ENCODE measurements at places on chromosomes 6 and 20.

GRCh38 chr6:113352029-113352801 is 504.9 kb upstream of the MARCKS start:
- no peak for DNase-seq

GRCh38 chr20:47493175-47493962 is 8.3 kb upstream of the NCOA3 start:
- DNase-seq, result peak; percentile 86

DNA sequence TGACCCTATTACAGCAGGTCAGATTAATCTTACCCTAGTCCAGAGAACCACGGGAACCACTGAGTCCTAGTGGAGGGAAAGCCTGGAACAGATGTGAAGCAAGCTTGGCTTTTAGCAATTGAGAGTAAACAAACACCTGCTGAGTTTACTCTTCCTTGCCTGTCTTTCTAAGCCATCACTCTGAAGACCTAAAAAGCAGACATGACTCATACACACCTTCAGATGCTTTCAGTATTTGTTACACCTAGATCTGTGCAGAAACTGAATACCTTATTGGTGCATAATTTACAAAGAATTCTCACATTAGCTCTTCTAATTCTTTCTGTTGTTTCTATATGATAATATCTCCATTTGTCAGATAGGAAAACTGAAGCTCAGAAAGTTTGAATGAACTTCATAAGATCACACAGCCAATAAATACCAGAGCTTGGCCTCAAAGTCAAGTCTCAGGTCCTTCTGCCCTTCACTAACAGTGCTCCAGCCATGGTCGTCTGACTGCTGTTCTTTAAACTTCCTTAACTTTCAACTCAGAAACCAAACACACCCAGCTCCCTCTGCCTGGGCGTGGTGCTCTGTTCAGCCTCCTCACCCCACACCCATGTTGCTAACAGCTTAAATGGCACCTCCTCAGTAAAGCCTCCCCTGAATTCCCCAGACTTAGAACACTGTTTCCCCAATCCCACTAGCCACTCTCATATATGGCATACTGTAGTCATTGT is 8.6 kb upstream of the GABBR1 start:
- DNase-seq, result no peak

- DNase-seq, result peak; percentile 97
Observed at GRCh38 chr6:31546958-31547726, at the start of gene NFKBIL1. Gene NFKBIL1 (plus strand): TSS chr6:31547608. CDS start chr6:31547695, 87 bp downstream.

GRCh38 chr20:43584448-43585136 is 6.1 kb upstream of the IFT52 start:
- DNase-seq, result peak; percentile 17

DNA sequence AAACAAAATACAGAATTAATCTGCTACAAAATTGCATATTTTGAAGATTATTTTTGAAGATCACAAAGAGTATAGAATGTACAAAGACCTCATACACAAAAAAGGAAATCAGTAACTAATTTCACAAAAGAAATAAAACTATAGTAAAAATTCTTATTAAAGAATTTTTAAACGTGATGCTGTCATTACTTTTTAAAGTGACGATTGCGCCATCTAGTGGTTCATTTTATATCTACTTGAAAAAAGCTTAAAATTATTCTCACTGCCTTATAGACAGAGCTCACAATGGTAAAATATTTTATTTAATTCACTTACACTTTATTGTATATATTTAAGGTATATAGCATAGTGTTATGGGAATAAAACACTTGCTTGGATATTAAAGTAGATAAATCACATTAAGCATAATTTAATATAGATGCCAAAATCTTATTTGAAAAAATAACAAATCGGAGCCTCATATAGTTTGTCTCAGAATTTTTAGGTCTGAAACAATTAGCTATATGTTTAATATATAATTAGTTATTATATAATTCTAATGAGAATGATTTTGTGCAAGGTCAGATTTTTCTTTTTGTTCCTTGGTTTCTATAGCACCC is 128.8 kb downstream of the PHF3 start:
- peak; percentile 15 for DNase-seq

DNA sequence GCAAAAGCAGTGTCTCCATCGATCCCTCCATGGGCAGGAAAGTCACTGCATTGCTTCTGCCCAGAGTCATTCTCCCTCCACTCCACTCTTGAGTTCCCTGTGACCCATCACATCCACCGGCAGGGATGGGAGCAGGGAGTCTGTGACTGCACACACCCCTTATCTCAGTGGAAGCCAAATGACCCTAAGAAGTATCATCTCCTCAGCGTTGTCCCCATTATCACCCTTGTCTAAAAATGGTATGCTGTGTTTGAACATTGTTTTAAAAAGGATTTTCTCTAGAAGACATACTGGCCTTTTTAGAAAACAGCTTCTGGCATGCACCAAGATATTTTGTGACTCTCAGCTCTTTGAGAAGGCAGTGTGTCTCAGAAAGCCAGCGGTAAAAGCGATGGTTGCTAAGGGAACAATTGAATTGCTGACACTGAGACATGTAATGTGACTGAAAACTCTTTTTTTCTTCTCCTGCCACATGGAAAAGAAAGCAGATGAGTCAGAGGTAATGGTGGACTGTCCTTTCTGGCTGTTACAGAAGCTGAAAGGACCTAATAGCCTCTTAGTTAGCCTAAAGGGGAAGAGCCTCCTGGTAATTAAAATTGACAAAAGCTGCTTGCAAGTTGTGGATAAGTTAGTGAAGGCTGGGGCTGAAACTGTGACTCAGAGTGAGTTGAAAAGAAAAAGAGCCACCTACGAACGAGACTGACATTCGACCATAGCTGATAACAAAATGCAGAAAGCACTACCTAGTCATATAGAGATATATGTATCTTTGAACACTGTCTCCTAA is 120.5 kb downstream of the MAP3K7 start:
- no peak for DNase-seq

GRCh38 chr6:37971711-37972390 is 152.3 kb downstream of the ZFAND3 start:
- DNase-seq, result no peak

- DNase-seq, result no peak
Observed at GRCh38 chr6:121770943-121771342, 335.5 kb downstream of the GJA1 start.
